Ascending aorta (tissue), 2 donors: ENCODE measurements at places on chromosomes 6 and 20. TPM values are rescaled to one million over a fixed set of nuclear protein-coding genes. Genes with fewer than 3 reads are reported as not detected.
A peak's percentile ranks its signal among the peaks of the same experiment; 100 is the strongest.

DNA sequence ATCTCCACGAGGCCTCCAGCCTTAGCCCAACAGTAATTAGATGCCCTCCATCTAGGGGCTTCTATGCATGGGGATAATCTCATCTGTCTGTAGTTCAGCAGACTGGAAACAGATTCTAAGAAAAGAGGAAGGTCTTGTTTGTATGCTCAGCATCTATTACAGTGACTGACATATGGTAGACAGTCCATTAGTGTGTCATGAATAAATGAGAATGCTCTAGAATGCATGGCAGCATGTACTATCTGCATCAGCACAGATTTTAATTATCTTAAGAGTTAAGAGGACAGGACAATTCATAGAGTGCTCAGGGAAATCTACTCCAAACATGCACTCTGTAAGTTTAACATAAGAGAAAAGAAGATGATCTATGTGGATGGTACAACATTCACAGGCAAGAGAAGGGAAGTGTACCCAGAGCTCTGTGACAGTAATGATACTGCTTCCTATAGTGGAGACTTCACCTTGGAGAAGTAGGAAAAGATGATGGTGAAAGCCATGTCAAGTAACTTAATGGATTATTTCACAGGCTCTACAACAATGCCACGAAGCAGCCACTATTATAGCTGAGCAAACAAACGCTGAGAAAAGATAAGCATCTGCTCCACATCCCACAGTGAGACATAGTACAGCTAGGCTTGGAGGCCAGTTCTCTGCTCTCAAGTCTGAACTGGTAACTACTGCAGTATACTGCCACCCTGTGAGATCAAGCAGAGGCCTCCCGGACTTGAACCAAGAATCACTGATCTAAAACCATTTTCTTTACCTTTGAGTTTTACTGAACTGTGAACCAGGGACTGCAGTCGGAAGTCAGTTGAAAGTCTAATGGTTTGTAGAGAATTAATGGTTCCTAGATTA is 309.2 kb upstream of the SPTLC3 start:
- no peak overlapping the region for H3K4me3 ChIP-seq
- no peak for DNase-seq

The SCAND1 gene
- 146 TPM for total RNA-seq

DNA sequence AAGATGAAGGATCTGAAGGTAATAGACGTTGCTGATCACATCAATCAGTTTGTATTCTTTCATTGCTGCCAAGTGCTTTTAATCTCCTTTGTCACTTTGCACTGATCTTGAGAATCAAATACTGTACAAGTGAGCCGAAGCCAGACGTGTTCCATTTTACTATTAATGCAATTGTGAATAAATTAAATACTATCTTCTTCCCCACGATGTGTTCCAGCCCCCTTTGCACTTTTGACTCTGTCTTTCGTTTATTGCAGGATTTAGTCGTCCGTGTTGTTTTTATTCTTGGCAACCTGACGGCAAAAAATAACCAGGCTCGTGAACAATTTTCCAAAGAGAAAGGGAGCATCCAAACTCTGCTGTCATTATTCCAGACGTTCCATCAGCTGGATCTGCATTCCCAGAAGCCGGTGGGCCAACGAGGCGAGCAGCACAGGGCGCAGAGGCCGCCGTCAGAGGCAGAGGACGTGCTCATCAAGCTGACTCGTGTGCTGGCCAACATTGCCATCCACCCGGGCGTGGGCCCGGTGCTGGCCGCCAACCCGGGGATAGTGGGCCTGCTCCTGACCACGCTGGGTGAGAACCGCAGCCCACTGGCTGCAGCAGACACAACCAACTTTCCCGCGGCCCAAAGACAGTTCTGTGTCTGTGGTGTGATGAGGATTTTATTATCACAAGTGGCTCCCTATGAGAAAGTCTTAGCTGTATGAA is 104.7 kb downstream of the ARMC2 start:
- H3K27ac ChIP-seq: no peak overlapping the region
- peaks cover 6% of the 10 kb centered on the region for H3K4me1 ChIP-seq
- no peak for DNase-seq
- H3K27me3 ChIP-seq: no peaks in the 10 kb centered on the region

DNA sequence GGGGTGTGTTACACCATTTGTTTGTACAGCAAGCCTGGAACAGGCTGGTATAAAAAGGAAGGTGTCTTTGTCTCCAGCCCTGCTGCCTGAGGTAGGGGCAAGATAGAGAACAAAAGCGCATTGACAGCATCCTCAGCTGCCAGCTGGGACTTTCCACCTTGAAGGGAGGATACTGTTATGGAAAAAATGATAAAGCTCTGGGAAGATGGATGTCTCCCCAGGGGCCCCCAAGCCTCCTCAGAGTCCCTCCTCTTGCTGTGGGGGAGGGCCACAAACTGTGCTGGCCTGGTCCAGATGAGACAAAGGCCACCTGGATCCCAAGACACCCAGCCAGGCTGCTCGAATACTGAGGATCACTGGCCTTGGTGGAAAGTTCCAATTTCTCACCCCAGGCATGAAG is 13.0 kb downstream of the REM1 start:
- peaks cover 14% of the 10 kb centered on the region for H3K4me1 ChIP-seq
- no peak overlapping the region for H3K27ac ChIP-seq
- DNase-seq: no peak
- H3K36me3 ChIP-seq: no peaks in the 10 kb centered on the region

The PRKN gene
- 2.6 TPM for total RNA-seq

DNA sequence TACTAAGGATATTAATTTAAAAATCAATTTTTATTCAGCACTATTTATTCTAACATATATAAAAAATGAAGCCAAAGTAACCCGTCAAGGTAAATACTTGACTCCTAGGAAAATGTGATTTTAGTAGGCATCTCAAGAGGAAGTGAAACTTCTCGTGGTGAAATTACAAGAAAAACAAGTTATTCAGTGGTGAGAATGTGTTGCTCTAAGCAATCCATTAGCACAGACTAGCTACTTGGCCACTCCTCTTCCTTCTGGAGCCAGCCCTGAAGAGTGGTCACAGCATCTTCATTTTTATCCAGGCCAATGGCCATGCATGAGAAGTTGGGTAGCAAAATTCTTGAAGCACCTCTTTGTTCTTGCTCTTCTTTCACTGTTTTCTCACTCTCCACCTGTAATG is 40.4 kb upstream of the GFRAL start:
- H3K4me1 ChIP-seq: no peaks in the 10 kb centered on the region
- no peaks in the 10 kb centered on the region for H3K27me3 ChIP-seq
- no peaks in the 10 kb centered on the region for H3K36me3 ChIP-seq
- no peak for DNase-seq
- no peak overlapping the region for H3K27ac ChIP-seq

The PTCHD4 gene
- 0.32 TPM for total RNA-seq

GRCh38 chr20:47609001-47609400 is 107.3 kb downstream of the NCOA3 start:
- no peak for DNase-seq
- H3K27me3 ChIP-seq: no peaks in the 10 kb centered on the region
- no peak overlapping the region for H3K4me3 ChIP-seq
- peaks cover 3% of the 10 kb centered on the region for H3K4me1 ChIP-seq

The SDCBP2 gene
- not detected for total RNA-seq

DNA sequence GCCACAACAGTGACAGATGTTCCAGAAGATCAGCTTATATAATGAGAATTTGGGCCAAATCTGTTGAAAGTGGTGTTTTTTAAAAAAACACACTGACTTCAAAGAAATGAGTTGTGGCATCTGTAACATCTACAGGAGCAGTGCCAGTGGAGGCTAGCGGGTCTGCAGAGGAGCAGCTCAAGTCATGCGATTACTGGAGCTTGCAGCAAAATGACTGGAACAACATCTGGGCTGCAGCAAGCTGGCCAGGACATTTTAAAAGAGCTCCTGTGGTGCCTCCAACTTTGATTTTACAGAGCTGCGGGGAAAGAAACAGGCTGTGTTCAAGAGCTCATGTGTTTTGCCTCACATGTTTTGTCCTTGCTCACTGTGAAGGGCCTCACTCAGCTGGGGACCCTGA is 57.2 kb downstream of the TBX18 start:
- H3K27me3 ChIP-seq: no peaks in the 10 kb centered on the region
- H3K4me3 ChIP-seq: no peak overlapping the region
- no peak for DNase-seq
- peaks cover 3% of the 10 kb centered on the region for H3K4me1 ChIP-seq
- H3K36me3 ChIP-seq: peaks cover 7% of the 10 kb centered on the region
- H3K27ac ChIP-seq: peak overlapping the region; percentile 34

DNA sequence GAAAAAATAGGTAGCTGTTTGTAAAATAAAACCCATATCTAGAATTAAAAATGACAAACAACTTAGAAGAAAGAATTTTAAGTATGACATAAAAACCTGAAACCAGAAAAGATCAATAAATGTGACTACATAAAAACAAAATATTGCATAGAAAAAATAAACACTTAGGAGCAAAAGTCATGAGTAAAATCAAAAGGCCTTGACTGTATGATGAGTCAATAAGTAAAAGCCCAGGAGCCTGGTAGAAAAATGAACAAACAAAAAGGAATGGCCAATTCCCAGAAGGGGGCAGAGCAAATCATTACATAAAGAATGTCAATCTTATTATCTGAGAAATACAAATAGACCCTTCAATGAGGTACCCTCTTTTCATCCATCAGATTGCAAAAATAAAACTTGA is 20.7 kb upstream of the ENPP1 start:
- H3K4me3 ChIP-seq: no peak overlapping the region
- H3K36me3 ChIP-seq: no peaks in the 10 kb centered on the region
- DNase-seq: no peak

DNA sequence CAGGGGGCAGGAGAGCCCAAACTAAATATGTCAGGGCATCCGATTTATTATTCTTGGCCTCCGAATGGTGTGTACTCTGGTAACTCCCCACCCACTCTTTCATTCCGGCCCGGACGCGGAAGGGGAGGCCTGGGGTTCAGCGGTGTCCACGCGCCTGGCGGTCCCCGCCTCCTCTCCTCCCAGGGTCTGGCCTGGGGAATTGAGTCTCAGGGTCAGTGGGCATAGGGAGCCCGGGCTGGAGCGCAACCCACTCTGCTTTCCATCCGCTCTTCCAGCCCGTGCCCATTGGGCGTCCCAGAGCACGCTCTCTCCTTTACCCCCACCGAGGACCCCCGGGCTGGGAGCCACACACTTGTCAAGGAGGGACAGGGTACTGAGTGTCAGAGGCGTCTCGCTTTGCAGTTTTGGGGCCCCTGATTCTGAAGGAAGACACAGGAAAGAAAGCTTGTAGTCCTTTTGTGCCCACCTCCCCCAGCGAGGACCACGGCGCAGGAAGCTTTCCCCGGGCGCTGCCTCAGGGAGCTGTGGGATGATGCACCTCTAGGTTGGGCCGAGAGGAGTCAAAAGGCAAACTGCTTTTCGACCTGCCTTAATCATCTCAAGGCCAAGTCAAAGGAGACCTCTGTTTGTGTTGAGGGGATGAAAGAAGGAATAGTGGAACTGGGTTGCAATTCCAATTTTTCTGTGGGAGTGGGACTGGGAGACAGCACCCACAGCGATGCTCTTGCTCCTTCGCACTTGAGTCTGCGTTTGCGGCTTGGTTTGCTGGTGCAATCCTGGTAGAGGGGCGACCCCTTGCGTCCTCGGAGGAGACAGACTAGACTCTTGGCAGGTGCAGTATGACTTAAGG is 2.5 kb downstream of the RSPO3 start:
- no peak overlapping the region for H3K27ac ChIP-seq
- H3K4me3 ChIP-seq: peak overlapping the region; percentile 53
- H3K27me3 ChIP-seq: peaks cover 4% of the 10 kb centered on the region

The INSM1 gene
- total RNA-seq: not detected

DNA sequence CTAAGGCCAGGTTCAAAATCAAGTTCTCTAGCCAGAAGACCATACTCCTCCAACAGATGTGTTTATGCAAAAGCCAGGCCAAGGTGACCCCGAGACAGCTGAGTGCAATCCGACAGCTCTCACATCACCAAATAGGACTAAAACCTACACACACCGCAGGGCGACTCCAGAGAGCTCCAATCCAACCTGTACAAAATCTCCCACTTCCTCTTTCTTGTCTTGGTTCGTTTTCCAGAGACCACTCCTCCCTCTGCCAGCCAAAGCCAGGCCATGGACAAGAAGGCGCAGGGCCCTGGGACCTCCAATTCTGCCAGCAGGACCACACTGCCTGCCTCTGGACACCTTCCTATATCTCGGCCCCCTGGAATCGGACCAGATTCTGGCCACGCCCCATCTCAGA is 11.5 kb upstream of the NOP56 start:
- no peak overlapping the region for H3K27ac ChIP-seq
- no peaks in the 10 kb centered on the region for H3K4me1 ChIP-seq
- no peaks in the 10 kb centered on the region for H3K27me3 ChIP-seq
- H3K36me3 ChIP-seq: peaks cover 7% of the 10 kb centered on the region

DNA sequence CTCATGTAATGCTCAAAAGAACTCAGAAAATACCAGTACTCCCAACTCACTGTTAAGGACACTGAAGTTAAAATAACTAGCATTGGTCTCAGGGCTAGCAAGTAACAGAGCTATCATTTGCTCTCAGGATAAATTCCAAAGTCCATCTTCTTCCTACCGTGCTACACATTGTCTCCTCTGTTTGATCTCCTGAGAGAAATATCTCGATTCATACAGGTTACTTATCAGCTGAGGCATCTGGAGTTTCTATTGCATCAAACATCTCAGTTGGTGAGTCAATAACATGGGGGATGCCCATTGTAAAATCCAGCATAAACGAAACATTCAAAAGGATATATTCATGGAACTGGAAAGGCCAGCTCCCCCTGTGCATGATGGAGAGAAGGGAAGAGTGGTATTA is 147.4 kb downstream of the BACH2 start:
- H3K27ac ChIP-seq: no peak overlapping the region
- H3K27me3 ChIP-seq: no peaks in the 10 kb centered on the region
- H3K4me1 ChIP-seq: no peaks in the 10 kb centered on the region

DNA sequence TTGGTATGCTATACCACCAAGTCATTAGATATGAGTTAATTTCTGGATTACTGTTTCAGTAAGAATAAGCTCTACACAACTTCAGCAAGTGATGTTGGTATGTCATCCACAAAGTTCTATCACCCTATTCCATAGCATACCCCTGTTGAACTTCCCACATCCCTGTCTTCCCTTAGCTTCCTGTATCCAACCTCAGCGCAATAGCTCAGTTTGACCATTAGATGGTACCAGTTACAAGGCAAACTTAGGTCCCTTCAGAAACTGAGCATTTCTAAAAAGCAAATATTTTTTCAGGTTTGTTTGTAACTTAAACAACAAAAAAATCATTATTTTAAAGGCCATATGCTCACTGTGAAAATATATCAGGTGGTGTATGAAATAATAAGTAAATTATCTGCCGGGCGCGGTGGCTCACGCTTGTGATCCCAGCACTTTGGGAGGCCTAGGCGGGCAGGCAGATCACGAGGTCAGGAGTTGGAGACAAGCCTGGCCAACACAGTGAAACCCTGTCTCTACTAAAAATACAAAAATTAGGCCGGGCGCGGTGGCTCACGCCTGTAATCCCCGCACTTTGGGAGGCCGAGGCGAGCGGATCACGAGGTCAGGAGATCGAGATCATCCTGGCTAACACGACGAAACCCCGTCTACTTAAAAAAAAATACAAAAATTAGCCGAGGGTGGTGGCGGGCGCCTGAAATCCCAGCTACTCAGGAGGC is 8.8 kb upstream of the MOG start:
- H3K27ac ChIP-seq: no peak overlapping the region
- H3K27me3 ChIP-seq: no peaks in the 10 kb centered on the region
- no peak for DNase-seq
- no peak overlapping the region for H3K4me3 ChIP-seq
- H3K36me3 ChIP-seq: no peaks in the 10 kb centered on the region
- H3K4me1 ChIP-seq: no peaks in the 10 kb centered on the region

GRCh38 chr6:142474531-142475289 is 172.9 kb downstream of the ADGRG6 start:
- H3K27me3 ChIP-seq: no peaks in the 10 kb centered on the region
- H3K4me3 ChIP-seq: no peak overlapping the region
- no peak overlapping the region for H3K27ac ChIP-seq
- H3K36me3 ChIP-seq: no peaks in the 10 kb centered on the region
